Caki2 (cell line): ENCODE measurements at places on chromosomes 7 and 10.

GRCh38 chr10:94156453-94156852, 162.7 kb downstream of the PLCE1 start:
- no peak for DNase-seq

- DNase-seq: no peak
These were observed 25.0 kb upstream of the GTF2I start for GRCh38 chr7:74632505-74632904.

GRCh38 chr10:8248868-8249267, 194.4 kb downstream of the GATA3 start:
- DNase-seq: no peak

DNA sequence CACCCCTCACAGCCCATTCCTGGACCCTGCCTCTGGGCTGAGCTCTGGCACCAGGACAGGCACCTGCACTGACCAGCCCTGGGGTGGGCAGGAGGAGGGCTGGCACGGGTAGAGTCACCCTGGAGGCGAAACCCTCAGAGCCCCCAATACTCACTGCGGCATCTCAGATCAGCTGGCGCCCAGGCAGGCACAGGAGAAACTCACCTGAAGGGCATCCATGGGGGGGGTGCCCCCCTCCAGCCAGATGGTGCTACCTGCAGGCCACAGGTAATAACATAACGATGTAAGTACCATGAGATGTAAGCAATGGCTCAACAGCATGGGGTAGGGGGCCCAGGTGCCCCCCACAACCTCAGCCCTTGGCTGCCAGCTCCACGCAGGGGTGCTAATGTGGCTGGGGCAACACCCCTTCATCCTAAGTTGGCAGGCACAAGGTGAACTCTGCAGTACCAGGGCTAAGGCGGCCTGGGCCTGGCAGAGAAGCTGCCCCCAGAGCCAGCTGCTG, 12.1 kb upstream of the PYROXD2 start:
- DNase-seq: no peak

DNA sequence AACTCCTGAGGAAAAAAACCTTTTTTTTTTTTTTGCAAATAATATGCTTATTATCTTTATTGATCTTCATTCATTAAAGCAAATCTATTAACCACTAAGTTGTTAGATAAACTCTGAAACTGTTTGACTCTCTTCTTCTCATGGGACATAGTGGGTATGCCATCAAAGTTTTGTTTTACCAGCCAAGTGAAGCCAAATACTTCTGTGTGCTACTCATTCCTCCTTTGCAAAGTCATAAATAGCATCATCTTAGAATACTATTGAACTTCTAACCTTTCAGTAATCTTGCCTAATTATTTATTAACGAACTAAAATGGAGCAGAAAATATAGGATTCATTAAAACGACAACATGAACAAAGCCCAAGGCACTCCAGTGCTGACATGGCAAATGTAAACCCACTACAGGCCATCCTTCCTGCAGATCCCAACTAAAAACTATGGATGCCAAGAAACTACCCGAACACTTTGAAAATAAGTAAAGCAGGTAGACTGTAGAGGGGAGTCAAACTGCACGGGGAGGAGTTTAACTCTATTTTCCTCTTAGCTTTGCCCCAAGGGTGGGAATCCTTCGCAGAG, 61.2 kb upstream of the ODAD2 start:
- DNase-seq: no peak

DNA sequence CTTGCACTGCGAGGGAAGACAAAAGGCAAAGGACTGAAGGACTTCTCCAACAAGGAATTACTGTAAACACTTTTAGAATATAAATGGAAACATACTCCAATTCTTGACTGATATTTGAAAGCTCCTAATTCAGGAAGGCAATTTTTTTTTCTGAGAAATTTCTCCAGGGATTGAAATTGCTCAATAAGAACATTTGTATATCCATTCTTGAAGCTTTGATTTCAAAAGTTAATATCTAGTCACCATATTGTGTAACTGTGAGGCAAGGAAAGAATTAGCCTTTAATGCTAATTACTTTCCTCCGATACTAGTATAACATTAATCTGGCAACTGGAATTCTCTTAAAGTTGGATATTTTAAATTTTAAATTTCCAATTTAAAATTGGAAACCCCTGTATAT, 188.4 kb upstream of the COL1A2 start:
- no peak for DNase-seq
